ENCODE measurements at places on chromosomes 6 and 20.

DNA sequence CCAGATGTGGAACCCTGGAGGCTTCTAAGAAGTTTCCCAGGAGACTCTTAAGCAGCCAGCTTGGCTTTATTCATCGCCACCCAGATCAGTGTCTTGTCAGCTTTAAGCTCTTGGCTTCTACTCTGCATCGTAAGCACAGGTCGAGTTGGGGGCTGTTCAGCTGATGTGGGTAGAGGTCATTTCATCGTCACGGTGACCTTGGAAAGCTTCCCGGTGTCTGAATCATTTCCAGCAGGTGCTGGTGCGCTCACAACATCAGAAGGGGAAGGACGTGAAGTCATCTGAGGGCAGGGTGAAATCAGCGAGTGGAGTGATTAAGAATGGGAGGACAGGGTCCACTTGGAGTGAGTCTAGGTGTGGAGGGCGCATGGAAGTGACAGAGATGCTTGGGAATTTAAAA is 112.6 kb downstream of the SASH1 start:
- DNase-seq, result no peak

GRCh38 chr6:17193106-17193775 is 87.9 kb upstream of the RBM24 start:
- no peak for DNase-seq

GRCh38 chr6:32252331-32253009 is 28.6 kb upstream of the NOTCH4 start:
- DNase-seq, result no peak

GRCh38 chr20:20002101-20002998 is 14.8 kb upstream of the NAA20 start:
- DNase-seq, result peak; percentile 10

- DNase-seq, result no peak
Observed at GRCh38 chr6:84618836-84619235, 145.6 kb downstream of the TBX18 start.

GRCh38 chr20:34536798-34537394 is 20.7 kb downstream of the DYNLRB1 start:
- DNase-seq, result peak; percentile 35

DNA sequence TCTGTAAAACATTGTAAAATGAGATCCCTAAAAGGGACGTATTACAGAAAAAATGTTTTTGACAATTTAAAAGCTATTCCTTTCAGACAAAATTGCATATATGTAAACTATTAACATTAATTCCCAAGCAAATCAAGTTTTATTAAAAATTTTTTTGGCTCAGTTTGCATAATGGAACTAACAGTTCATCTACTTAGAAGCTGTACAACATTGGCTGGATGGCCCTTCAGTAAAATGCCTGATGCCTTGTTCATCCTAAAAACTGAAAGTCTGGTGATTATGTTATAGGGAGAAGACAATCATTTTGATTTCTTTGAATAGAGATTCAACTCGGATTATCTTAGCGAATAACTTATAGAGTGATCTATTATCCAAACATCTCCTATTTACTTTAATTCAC is 52.8 kb downstream of the ADGRG6 start:
- DNase-seq, result no peak

- DNase-seq, result no peak
Observed at GRCh38 chr6:86936834-86937218, 502 bp upstream of the HTR1E start.

DNA sequence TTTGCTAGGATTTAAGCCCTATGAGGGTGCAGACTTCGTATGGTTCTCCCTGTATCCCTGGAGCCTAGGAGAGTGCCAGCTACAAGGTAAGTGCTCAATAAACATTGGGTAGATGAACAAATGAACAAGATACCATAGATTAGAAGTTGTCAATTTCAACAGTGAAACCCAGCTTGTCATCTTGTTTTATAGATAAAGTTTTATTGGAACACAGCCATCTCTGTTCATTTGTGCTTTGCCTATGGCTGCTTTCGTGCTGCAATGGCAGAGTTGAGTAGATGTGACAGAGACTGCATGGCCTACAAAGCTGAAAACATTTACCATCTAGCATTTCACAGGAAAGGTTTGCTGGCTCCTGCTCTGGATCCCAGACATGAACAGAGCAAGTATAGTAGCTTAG is 5.6 kb downstream of the DAAM2 start:
- DNase-seq, result no peak

- peak; percentile 66 for DNase-seq
Observed at GRCh38 chr6:122799916-122800686, 11.0 kb downstream of the SMPDL3A start.

GRCh38 chr6:22021966-22022365 is 274.9 kb downstream of the PRL start:
- DNase-seq, result no peak

DNA sequence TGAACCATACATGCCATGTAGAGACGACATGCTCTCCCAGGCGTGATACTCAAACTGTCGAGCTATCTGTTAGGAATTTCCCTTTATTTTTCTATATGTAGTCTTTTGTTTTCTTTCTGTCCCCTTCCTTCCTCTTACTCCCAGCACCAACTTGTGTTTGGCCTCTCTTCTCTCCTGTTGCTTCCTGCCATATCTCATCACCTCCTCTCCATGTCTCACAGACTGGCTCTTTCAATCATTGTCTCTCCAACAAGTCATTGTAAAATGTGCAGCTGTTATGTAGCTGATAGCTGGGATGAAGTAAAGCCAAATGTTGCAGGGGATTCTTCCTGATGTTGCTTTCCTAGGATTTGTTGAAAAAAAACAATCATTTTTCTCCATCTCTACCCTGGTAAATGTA is 234.5 kb downstream of the TMEM242 start:
- no peak for DNase-seq

- no peak for DNase-seq
Observed at GRCh38 chr6:154513601-154514320, 3.3 kb upstream of the CNKSR3 start.

- peak; percentile 27 for DNase-seq
Observed at GRCh38 chr6:10759884-10760329, 12.3 kb downstream of the TMEM14B start.

- DNase-seq, result no peak
Observed at GRCh38 chr20:7723284-7723683, 217.0 kb downstream of the HAO1 start.

DNA sequence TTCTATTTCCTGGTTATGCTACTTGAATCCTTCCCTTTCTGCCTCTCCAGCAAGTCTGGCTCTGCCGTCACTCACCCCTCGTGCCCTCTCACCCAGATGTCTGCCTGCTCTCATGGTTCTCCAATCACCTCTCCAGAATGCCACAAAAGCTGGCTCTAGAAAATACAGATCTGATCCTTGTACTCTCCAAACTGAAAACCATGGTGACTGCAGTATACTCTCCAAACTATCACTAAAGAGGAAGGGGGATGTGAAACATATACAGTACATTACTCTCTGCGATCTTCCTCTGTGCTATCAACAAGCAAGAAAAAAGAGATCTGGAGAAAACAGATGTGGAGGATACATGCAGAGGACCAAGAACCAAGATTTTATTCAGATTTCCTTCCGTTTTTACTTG is 91.1 kb downstream of the ATXN1 start:
- no peak for DNase-seq

DNA sequence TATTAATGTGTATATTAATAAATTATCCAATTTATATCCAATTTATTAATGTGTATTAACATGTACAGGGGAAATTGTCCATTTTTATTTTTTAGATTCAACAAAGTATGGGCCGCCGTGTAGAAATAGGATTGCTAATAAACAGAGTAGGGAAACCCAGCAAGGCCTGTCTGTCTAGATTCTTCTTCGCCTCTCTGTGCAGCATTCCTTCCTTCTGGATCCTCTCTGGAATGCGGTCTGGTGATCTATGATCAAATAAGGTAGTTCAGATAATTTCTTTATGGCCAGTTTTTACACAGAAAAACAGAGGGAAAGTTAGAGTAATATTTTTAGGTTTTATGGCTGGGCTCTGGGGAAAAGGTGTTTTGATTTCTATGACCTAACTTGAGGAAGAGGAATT is 19.9 kb upstream of the HFE start:
- no peak for DNase-seq

DNA sequence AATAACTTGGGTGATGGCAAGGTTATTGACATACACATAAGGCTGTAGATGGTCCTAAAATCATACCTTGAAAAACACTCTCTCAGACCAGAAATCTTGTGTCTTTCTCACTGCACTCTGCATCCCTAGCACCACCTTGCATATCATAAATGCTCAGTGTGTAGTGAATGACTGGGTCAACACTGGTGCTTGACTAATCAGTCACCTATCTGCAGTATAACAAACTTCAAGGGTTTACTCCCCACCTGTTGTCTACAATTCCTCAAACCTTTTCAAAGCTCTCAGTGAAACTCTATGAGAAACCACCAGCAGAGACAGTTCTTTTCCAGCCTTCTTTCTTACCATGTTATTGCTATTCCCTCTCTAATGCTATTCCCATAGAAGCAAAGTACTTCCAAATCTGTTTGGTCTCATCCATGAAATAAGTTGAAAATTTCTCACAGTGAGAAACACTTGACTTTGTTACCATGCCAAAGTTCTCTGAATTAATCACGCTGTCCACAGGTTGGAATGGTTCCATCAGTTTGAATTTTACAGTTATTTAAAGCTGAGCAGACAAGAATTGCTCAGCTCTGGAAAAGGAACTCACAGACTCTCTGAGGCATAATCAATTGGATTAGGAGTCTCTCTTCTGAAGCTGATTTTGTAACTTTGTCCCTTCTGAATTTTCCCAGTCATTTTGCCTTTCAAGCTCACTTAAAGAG is 104.8 kb upstream of the EYA4 start:
- no peak for DNase-seq

DNA sequence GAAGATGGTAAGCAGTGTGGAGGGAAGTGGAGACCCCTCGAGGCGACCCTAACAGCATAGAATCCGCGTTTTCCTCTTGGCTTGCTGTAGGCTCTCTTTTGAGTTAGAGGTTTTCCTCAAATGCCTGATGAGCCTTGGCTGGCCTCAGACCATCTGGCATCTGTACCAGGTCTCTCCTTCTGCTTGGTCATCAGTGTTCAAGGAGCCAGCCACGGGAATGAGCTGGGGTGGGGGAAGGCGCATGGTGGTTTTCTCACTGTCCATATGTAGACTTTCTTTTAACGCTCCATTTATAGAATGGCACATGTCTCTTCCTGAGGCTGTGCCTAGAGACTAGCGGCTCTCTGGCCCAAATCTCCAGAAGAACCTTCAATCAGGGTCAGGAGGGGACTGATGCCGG is 8.1 kb upstream of the GUCA1A start:
- no peak for DNase-seq

- DNase-seq, result peak; percentile 82
Observed at GRCh38 chr20:48298851-48299484, 513.7 kb upstream of the SULF2 start.

GRCh38 chr6:56851074-56851473 is 103.8 kb upstream of the BEND6 start:
- DNase-seq, result peak; percentile 68

DNA sequence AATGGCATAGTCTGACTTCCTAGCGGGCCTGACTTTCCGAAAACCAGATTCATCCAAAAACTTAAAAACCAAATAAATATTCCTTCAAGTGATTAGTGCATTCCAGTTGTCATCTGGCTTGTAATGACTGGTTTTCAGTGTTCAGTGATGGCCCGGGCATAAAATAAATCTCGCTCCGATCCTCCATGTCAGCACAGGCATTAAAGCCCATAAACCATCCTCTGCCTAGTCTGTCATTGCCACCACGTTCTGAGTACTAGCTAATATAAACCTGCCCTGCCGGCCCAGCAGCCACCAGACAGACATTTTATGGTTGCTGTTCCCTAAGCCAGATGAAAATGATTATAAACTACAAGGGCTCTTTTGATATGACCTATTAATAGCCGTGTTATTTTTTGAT is 232.3 kb upstream of the GMDS start:
- DNase-seq, result no peak

DNA sequence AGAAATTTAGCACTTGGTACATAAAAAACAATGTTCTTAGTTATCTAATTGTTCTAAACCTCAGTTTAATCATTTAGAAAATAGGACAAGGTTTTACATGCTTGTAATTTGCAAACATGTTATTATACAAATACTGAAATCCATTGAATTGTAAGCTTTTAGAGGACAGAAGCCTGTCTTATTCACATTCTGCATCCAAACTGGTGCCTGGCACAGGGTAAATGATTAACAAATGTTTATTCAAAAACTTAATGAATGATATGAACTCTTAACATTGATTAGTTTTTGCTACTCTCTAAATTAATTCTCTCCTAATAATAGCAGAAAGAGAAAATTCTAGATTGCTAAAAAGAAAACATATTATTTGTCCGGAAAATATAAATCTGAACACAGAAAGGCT is 58.4 kb upstream of the MCM9 start:
- no peak for DNase-seq

DNA sequence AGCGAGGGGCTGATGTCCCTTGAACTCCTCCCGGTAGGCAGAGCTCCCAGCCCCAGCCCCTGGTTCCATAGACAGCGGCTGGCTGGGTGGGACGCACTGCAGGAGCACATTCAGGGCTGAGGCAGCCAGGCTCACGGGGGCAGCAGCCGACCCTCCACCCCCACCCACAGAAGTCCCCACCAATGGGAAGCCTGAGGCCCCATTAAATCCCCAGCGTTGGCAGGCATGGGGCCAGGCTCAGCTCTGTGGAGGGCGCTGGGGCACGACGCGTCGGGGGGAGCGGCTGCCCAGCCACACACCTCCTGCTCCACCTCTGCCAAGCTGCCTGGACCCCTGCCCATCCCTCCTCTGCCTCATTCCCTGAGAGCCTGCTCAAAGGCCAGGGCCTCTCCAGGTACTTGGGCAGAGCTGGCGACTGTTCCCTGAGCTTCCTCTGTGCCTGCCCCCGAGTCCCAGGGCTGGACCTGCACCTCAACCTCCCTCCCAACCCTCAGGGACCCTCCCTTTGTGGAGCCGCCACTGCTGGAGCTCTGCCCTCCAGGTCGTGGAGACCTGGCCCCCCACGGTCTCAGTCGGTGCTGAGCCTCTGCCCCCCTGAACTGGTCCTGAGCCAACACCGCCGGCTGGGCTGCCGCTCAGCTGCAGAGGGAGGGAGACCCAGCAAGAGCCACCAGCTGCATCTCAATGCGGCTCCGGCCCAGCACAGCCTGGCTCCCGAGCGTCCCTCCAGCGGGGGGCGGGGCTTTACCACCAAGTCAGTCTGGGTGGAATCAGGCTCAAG is 9.1 kb downstream of the CHRNA4 start:
- DNase-seq, result peak; percentile 29

GRCh38 chr6:149963212-149963461 is 606 bp upstream of the ULBP1 start:
- peak; percentile 61 for DNase-seq

DNA sequence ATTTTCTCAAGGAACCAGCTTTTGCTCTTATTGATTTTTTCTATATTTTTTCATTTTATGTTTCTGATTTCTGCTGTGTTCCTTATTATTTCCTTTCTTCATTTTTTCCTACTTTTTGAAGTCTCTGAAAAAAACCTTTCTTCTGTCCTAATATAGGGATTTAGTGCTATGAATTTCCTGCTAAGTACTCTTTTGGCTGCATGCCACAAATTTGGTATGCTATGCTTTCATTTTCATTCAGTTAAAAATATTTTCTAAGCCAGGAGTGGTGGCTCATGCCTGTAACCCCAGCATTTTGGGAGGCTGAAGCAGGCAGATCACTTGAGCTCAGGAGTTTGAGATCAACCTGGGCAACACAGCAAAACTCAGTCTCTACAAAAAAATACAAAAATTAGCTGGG is 30.6 kb downstream of the SIRPD start:
- peak; percentile 11 for DNase-seq
